HL-60 (cell line): ENCODE measurements at places on chromosomes 16 and 17.

DNA sequence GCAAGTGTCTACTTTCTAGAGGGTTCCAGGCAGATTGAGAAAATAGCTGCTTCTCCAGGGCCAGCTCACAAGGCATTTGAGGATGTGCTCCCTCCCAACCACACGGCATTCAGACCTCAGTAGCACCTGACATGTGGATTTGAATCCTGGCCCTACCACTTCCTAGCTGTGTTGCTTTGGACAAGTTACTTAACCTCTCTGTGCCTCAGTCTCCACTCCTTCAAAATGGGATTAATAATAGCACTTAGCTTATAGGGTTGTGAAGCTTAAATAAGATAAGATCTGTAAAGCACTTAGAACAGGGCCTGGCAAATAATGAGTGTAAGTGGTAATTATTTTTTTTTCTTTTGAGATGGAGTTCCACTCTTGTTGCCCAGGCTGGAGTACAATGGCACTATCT, 21.0 kb upstream of the NOMO2 start:
- no peak for DNase-seq

DNA sequence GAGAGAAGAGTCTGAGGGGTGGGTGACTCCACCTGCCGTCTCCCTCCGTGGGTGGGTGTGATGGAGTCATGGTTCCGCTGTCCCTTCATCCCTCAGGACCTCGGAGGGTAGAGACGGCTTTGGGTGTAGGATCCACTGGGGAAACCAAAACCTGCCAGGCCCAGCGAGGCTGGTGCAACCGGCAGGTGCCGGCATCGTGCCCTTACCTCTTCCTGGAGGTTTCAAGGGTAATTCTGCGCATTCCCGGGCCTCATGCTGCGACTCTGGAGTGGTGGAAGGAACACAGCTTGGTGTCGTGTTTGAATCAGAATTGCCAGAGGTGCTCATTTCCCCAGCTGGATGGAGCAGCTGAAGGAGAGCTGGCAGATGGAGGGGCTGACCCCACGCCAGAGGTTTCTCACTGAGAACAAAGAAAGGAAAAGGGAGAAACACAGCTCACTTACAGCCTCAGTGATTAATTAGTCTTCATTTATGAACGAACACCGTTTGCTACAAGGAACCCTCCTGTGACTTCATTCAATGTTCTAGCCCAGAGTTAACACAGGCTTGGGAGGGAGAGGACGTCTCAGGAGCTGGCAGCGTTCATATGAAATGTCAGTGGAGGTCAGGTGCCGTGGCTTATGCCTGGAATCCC, 16.3 kb upstream of the ATP2A3 start:
- DNase-seq, result no peak

DNA sequence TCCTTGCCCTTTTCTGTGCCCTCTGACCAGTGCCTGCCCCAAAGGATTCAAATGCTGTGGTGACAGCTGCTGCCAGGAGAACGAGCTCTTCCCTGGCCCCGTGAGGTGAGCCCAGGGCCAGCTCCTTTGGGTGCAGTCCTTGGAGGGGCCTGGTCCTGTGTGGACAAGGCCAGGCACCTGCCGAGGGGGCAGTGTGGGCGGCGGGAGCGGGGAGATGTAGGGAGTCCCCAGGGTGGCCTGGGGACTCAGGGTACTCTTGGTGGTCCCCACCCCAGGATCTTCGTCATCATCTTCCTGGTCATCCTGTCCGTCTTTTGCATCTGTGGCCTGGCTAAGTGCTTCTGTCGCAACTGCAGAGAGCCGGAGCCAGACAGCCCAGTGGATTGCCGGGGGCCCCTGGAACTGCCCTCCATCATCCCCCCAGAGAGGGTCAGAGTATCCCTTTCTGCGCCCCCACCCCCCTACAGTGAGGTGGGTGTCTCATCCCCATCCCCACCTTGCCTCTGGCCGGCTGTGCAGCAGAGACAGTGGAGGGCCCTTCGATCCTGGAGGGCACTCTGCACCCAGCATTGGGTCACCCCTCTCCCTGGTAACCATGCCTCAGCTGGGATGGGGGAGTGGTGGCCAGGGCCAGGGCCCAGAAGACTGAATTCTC, 4.4 kb downstream of the TMEM92 start:
- DNase-seq, result no peak

DNA sequence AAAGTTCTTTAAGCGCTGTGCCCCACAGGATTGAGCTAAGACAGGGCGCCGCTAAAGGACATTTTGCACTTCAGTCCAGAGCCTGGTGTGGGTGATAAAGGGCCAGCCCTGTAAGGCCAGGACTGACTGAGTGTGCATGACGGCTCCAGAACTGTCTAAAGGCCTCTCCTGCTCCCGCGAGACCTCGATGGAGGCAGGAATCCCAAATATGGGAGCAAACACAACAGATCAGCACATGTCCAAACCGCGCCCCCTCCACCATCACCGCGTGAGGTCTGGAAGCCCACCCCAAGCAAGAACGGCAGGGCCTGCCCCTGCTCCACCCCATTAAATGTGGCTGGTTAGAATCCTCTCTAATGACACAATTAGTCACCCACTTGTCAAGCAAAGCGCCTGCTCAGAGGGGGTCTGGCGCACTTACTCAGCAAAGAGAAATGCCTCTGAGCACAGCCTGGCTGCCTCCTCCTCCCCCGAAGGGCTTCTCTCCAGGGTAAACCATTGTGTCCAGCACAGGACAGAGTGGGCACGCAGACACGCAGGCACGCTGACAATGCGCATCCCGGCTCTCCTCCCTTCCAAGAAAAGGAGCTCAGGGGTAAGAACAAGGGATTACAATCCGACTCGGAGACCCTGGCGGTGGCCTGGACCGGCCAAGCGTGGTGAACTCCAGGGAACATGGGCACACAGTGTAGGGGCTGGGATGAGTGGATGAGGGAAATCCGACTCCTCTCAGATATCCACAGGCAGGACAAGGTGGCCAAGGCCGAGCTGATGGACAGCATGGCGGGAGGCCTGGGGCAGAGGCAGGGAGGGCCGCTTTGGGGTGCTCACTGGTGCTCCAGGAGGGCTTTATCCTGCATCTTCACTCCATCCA, 1.5 kb downstream of the MXRA7 start:
- no peak for DNase-seq

DNA sequence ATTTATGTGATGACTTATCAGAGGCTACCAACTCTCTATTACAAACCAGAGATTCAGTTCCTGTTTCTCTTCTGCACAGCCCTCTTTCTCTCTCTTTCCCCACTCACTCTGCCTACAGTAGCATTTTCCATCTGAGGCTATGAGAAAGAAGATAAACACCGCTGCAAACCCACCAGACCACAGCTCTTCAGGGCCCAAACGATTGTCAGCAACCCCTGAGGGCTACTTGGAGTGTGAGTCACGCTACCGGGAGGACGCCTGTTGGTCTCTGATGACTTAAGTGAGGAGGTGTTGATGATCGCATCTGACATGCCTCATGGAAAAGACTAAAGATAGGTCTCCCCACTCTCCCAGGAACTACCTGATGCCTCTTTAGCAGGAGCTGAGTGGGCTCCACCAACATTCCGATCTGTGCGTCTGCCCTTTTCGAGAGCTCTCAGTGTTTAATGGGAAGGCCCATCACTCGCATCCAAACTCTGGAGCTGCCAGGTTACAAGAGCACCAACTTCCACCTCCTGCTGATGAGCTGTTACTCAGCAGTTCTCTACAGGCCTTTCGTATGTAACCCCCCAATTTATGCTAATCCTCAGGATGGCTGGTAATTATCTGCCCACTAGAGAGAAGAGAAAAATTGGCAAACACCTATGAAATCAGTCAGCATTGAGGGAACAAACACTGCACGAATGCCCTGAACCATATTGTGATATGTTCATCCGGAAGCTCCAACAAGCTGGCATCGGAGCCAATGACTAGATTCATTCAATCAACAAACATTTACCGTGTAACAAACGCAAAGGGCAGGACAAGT, 9.2 kb downstream of the GRIN2A start:
- no peak for DNase-seq
